Activated CD4-positive, alpha-beta T cell treated with anti-CD3 and anti-CD28 coated beads, Interleukin-2, amount 50 U/mL, for 4 hours (primary cell): ENCODE measurements at places on chromosomes 13 and 19.
A peak's percentile ranks its signal among the peaks of the same experiment; 100 is the strongest.

DNA sequence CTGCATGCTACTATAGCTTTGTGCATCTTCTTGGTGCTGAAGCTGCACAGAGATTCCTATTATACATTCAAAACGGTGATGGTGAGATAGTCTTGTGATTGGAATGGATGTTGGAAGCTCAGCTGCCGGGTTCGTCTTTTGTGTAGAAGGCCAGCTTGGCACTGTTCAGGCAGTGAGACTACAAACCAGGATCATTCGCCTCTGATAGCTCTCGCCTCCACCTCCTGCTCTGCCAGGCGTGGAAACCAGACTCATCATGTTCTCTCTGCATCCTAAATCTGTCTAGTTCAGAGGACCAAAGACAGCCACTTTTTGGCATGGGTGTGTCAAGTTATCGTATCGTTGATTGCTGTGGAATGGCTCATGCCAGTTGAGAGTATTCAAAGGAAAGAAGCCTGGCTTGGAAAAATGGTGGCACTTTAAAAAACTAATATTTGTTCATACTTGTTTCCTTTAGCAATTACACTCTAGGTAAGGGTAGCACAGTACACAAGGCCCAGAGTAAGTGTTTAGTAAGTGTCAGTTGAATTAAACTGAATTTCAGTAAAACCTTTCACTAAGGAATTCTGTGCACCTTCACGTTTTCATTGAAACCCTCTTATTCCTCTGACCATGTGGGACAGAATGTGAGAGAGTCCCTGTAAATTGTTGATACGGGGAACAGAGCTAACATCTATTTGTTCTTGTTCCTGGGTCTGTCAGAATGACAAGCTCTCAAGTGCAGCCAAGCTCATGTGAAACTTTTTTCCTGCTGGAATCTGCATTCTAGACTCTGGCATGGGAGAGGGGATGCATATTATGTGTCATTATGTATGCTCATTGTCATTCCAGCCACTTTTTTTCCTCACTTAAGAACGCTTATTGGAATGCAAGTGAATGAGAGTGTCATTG lies 69.8 kb downstream of the DPY19L3 start:
- DNase-seq, result no peak

DNA sequence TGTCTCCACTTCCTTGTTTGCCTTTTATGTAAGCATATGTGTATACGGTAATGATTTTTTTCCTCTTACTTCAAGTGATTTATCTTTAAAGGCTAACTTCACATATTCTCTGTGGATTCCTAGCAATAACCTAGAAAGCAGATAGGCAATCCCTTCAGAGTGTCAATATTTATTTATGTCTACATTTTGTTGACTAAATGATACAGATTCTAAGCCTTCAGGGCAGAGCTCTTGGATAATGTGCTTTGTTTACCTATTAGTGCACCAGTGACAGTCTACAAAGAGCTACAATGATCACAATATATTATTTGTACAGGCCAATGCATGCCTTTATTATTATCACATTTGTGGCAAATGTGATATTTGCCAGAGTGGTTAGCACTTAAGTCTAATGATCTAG lies 406.2 kb downstream of the EFNB2 start:
- no peak for DNase-seq

DNA sequence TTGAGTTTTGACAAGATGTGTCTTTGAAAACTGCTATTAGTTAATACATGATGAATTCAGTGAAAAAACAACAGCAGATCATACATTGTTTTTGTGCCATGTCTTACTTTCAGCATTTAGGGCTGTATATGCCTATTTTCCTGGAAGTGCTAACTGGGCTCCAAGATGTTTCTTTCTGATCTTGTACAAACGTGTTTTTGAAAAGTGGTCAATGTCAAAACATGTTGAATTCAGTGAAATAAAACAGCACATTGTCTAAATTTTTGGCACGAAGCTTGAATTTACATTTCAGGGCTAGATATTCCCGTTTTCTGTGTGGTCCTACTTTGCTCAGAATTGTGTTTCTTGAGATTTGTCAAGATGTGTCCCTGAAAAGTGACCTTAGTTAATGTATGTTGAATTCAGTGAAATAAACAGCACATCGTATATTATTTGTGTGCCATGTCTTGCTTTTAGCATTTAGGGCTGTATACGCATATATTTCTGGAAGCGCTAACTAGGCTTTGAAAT lies 14.7 kb upstream of the PARP4 start:
- DNase-seq, result no peak

GRCh38 chr19:35755550-35756376 lies 1.1 kb downstream of the HSPB6 start:
- peak; percentile 49 for DNase-seq
